B cell (primary cell): ENCODE measurements at places on chromosomes 1 and 21. TPM values are rescaled to one million over a fixed set of nuclear protein-coding genes. Genes with fewer than 3 reads are reported as not detected.

LIPI gene
- not detected in 2 replicates for total RNA-seq

TRPM2 gene
- 1.4 and 1.6 TPM in 2 replicates for total RNA-seq

FNDC7 gene
- total RNA-seq = 0.15 and 0.17 TPM in 2 replicates

GRCh38 chr1:184188037-184188436 is 136.5 kb downstream of the TSEN15 start:
- H3K27me3 ChIP-seq = no peaks in the 10 kb centered on the region
- no peak overlapping the region for H3K27ac ChIP-seq
- DNase-seq = no peak
- H3K4me3 ChIP-seq = no peak overlapping the region
- no peaks in the 10 kb centered on the region for H3K4me1 ChIP-seq

GRCh38 chr1:46721686-46722205 is 2.8 kb upstream of the EFCAB14 start:
- no peak overlapping the region for H3K4me3 ChIP-seq
- no peaks in the 10 kb centered on the region for H3K36me3 ChIP-seq
- peaks cover 26% of the 10 kb centered on the region for H3K4me1 ChIP-seq

DNA sequence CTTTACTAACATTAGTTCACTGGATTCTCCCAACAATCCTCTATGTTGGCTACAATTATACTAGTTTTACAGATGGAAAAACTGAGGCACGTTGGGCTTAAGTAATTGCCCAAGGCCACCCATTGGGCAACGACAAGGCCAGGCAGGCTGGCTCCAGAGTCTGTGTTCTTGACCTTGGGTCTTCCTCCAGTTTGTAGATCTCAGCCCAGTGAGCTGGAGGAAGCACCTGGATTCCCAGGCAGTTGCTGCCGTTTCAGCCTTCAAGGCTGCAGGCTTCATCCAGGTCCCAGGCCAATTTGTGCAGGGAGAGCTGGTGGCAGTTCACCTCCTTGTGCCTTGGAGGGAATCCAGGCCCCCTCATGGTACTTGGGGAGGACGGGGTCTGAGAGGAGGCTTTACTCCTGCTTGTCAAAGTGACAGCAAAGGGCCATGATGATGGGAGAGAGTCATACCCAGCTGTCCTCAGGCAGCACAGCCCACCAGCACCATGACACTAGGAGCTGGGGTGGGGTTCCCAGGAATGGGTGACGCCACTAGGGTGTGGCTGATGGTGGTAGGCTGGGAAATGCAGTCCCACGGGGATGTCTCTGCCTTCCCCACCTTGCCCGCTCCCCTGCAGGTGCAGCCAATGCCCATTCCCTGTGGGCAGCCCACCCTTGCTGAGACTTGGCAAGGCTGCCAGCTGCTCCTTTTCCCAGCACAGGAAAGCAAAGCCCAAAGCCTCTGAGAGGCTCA is 27.1 kb downstream of the PKP1 start:
- H3K27ac ChIP-seq = no peak overlapping the region
- H3K4me3 ChIP-seq = no peak overlapping the region
- H3K4me1 ChIP-seq = no peaks in the 10 kb centered on the region
- H3K36me3 ChIP-seq = no peaks in the 10 kb centered on the region

- no peak overlapping the region for H3K27ac ChIP-seq
- H3K27me3 ChIP-seq = no peaks in the 10 kb centered on the region
- H3K4me3 ChIP-seq = no peak overlapping the region
Observed at GRCh38 chr1:166511761-166512160, 327.5 kb upstream of the POGK start.

- no peak overlapping the region for H3K27ac ChIP-seq
- H3K36me3 ChIP-seq = no peaks in the 10 kb centered on the region
- peaks cover 25% of the 10 kb centered on the region for H3K4me1 ChIP-seq
- DNase-seq = peak; percentile 29
Observed at GRCh38 chr1:232590744-232591082, 39.2 kb downstream of the SIPA1L2 start.

- H3K27ac ChIP-seq = no peak overlapping the region
- no peaks in the 10 kb centered on the region for H3K27me3 ChIP-seq
- H3K4me3 ChIP-seq = no peak overlapping the region
- peaks cover 6% of the 10 kb centered on the region for H3K4me1 ChIP-seq
Observed at GRCh38 chr21:42411197-42411869, 7.6 kb downstream of the UBASH3A start.

DNA sequence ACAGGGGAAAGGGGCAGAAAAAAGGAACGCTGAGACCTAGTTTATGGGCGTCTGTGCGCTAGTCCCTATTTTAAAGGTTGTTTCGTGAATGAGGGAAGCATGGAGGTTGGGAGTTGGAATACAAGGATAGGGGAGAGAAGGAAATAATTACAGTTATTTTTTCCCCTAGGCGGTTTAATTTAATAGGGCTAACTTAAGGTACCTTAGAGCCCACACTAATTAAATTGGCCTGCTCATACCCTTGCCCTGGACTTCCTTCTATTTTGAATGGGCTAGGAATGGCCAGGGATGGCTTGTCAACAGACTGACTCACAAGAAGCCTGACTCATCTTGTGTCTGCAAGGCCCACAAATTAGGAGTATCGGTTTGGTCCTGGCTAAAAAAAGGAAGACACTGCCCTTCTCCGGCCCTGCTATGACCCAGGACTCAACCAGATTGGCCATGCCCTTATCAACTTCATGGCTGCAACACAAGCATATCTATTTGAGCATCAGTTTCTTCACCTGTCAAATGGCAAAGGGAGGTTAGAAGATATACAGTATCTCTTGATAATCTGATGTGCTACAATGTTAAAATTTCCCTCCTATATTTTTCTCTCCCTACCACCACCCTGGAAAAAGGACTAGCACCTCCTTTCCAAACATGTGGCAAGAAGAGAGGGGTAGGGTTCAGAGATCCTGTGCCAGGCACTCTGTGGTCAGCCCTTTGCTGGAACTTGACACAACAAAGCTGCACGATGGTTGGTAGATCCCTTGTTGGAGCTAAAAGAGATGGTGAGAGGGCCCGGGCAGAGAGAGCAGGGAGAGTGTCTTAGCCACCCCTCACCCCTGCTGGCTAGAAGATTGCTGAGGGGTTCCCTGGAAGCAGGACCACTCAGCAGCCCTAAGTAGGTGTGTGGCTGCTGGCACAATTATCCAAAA is 2.2 kb upstream of the SSBP3 start:
- peaks cover 5% of the 10 kb centered on the region for H3K27me3 ChIP-seq
- peak; percentile 30 for DNase-seq
- H3K36me3 ChIP-seq = no peaks in the 10 kb centered on the region
- no peak overlapping the region for H3K4me3 ChIP-seq
- H3K27ac ChIP-seq = no peak overlapping the region

DNA sequence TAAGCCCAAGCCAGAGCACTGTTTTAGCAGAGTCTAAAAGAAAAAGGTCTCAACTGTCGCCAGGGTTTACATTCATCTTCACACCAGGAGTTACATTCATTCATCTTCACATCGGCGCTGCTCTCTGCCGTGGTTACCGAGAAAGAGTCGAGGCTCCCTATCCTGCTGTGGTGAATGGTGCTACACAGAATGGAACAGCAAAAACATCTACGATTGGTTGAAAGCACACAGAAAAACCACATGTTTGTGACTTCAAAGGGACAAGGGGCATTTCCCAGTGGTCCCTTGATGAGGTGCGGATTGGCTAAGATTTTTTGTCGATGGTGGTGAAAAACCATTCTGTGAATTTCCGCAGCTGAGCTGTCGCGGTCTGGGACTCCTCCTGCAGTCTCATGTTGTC is 231.1 kb downstream of the SIPA1L2 start:
- H3K27ac ChIP-seq = no peak overlapping the region
- H3K36me3 ChIP-seq = no peaks in the 10 kb centered on the region
- H3K4me1 ChIP-seq = no peaks in the 10 kb centered on the region

GRCh38 chr1:64092851-64093371 is 110.5 kb upstream of the UBE2U start:
- H3K27ac ChIP-seq = no peak overlapping the region
- H3K36me3 ChIP-seq = no peaks in the 10 kb centered on the region
- H3K27me3 ChIP-seq = no peaks in the 10 kb centered on the region
- no peaks in the 10 kb centered on the region for H3K4me1 ChIP-seq

DNA sequence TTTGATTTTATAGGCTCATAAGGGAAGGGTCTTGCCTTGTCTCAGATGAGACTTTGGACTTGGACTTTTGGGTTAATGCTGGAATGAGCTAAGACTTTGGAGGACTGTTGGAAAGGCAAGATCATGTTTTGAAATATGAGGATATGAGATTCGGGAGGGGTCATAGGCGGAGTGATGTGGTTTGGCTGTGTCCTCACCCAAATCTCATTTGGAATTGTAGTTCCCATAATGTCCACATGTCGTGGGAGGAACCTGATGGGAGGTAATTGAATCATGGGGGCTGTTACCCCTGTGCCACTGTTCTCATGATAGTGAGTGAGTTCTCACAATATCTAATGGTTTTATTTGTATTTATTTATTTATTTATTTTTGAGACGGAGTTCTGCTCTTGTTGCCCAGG is 6.9 kb upstream of the CSDE1 start:
- no peak for DNase-seq
- no peak overlapping the region for H3K4me3 ChIP-seq
- no peaks in the 10 kb centered on the region for H3K4me1 ChIP-seq
- no peaks in the 10 kb centered on the region for H3K36me3 ChIP-seq

DNA sequence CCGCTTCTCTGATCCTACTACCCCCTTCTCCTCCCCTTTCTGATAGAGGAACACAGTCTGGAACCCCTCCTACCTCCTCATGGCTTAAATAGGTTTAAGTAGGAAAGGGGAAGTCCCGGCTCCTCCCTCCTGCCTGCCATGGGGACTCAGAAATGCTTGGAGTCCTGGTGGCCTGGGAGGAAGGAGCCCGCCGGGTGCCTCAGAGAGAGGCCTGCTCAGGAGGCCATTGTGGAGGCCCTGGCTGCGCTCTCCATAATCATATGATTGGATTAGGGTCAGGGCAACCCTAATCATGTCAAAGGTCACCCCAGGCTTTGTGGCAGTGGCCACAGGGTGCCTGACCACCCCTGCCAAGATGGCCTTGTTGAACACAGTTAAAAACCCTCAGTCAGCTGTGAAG is 29.0 kb downstream of the WNT3A start:
- no peaks in the 10 kb centered on the region for H3K27me3 ChIP-seq
- DNase-seq = no peak
- H3K36me3 ChIP-seq = no peaks in the 10 kb centered on the region
- H3K27ac ChIP-seq = no peak overlapping the region

GRCh38 chr1:62716397-62716796 is 28.2 kb upstream of the DOCK7 start:
- DNase-seq = no peak
- H3K4me1 ChIP-seq = no peaks in the 10 kb centered on the region
- H3K36me3 ChIP-seq = no peaks in the 10 kb centered on the region
- no peak overlapping the region for H3K27ac ChIP-seq
- H3K4me3 ChIP-seq = no peak overlapping the region
- no peaks in the 10 kb centered on the region for H3K27me3 ChIP-seq

DNA sequence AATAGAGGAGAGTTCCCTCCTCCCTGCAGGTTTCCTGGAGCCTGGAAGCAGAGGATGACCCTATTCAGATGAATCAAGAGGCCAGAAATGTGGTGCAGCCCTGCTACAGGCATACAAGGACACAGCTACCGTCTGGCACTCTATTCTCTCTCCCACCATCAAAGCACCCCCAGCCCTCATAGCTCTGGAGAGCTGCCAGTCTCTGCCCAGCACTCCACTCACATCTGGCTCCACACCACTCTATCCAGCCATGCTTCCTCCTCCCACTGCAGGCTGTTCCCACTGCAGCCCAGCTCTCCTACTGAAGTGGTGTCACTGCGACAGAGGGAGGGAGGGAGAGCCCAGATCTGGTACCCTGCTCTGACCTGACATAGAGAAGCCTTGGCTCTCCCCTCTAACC is 18.4 kb downstream of the SYT2 start:
- H3K4me3 ChIP-seq = no peak overlapping the region
- H3K27me3 ChIP-seq = peaks cover 6% of the 10 kb centered on the region
- no peak overlapping the region for H3K27ac ChIP-seq
- H3K4me1 ChIP-seq = no peaks in the 10 kb centered on the region
- H3K36me3 ChIP-seq = no peaks in the 10 kb centered on the region

DNA sequence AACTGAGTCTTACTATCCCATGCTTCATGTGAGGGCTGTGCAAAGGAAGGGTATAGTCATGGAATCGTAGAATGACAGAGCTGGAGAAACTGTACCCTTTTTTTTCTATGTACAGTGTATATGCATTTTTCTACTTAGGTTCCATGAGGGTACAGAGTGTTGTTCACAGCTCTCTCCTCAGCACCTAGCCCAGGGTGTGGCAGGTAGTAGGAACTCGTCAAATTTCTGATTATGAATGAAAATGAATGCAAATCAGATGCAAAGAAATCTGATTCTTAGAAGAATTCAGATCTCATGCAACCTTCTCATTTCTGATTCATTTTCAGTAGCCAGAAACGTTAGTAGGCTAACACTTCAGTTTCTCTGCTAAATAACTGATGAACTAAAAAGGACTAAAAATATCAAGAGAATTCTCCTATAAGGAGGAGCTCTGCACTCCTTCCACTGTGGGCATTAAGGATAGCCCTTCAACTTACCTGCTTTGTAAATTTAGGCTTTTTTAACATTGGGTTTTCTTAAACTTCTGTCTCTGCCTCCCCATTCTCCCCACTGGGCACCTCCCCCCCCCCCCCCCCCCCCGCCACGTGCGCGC is 18.0 kb upstream of the HHAT start:
- no peak for DNase-seq
- peaks cover 3% of the 10 kb centered on the region for H3K4me1 ChIP-seq
- H3K27ac ChIP-seq = no peak overlapping the region
- no peak overlapping the region for H3K4me3 ChIP-seq
- no peaks in the 10 kb centered on the region for H3K36me3 ChIP-seq
- H3K27me3 ChIP-seq = no peaks in the 10 kb centered on the region

DNA sequence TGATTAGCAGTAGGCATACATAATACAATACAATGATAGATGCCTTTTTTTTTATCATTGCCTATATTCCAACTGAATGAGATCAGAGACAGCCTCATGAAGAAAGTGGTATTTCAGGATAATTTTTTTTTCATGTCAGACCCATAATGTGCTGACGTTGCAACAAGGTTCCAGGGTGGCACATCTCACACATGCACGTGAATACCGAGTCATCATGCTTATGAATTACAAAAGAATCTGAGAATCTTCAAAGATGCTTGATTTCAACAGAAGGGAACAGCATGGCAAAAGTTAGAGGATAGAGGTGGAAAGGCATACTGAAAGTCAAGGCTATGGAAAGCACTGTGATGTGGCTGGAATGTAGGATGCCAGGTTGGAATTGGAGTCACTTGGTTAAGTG is 5.0 kb upstream of the RNF11 start:
- no peak for DNase-seq
- no peaks in the 10 kb centered on the region for H3K36me3 ChIP-seq
- H3K4me1 ChIP-seq = peaks cover 18% of the 10 kb centered on the region
- no peak overlapping the region for H3K27ac ChIP-seq
